ENCODE measurements at places on chromosomes 12 and 14.

GRCh38 chr14:99938376-99938775 is 126.8 kb upstream of the EVL start:
- peaks cover 3% of the 10 kb centered on the region for H3K27me3 ChIP-seq
- no peak for DNase-seq
- H3K4me1 ChIP-seq, result no peaks in the 10 kb centered on the region
- no peak overlapping the region for H3K27ac ChIP-seq
- no peak overlapping the region for H3K4me3 ChIP-seq

GRCh38 chr14:73903028-73903427 is 16.4 kb downstream of the ZNF410 start:
- no peaks in the 10 kb centered on the region for H3K4me1 ChIP-seq
- H3K36me3 ChIP-seq, result peaks cover 36% of the 10 kb centered on the region
- H3K27ac ChIP-seq, result no peak overlapping the region
- no peaks in the 10 kb centered on the region for H3K27me3 ChIP-seq
- no peak for DNase-seq

DNA sequence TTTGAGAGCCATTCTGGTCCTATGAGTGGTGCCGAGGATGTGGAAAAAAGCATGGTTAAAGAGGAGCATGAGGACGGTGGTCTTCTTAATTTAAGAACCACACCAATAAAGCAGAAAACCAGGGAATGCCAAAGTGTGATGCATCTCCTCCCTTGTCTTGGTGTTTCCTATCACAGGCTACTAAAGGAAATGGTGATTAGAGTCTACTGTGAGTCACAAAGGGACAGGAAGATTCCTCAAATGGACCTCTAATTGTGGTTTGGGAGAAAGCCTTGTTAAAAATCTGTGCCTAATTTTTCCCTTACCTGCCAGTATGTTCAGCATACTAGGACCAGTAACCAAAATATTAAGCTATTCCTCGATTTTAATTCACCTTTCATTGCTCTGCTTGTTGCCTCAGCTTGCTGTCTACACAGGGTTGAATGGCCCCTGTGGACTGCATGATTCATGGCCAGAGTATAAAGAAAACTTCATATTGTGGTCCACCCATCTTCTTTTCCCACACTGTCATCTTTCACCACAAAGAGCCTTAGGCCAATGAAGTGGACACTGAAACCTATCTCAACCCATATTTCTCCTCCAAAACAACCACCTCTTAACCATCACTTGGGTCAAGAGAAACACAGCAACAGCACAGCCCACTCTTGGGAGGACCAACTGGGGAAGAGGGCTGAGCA is 38.8 kb downstream of the DIO2 start:
- H3K4me1 ChIP-seq, result no peaks in the 10 kb centered on the region
- DNase-seq, result no peak
- no peak overlapping the region for H3K4me3 ChIP-seq
- H3K27me3 ChIP-seq, result no peaks in the 10 kb centered on the region

DNA sequence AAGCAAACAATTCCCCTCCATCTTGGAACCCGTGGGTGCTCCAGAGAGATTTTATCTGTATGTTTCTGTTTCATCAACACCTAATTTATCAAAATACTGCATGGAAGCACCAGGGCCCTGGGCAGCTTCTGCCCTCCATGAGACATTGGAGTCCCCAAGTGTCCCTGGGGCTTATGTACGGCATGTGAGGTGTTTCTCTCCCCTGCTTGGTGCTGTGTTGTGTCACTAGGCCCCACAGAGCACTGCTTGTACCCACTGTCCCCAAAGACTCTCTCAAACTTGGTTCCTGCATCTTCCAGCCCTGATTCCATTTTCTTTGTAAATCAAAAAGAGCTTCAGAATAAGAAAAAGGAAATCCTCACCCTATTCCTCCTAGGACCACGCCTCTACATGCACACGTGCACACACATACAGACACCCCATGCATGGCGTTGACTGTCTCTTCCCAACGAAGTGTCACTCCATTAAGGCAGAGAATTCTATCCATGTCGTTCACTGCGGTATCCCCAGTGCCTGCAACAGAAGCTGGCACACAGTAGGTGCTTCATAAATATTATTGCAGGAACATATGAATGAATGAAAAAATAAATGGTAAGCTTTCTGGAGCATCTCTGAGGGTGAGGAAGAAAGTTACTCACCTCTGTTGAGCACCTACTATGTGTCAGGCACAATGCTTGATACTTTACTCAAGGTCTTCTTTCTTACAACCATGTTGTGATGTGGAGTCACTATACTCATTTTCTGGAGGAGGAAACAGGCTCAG is 191.6 kb downstream of the DICER1 start:
- H3K4me3 ChIP-seq, result no peak overlapping the region
- DNase-seq, result no peak
- H3K4me1 ChIP-seq, result no peaks in the 10 kb centered on the region
- peaks cover 6% of the 10 kb centered on the region for H3K27me3 ChIP-seq
- H3K36me3 ChIP-seq, result no peaks in the 10 kb centered on the region

DNA sequence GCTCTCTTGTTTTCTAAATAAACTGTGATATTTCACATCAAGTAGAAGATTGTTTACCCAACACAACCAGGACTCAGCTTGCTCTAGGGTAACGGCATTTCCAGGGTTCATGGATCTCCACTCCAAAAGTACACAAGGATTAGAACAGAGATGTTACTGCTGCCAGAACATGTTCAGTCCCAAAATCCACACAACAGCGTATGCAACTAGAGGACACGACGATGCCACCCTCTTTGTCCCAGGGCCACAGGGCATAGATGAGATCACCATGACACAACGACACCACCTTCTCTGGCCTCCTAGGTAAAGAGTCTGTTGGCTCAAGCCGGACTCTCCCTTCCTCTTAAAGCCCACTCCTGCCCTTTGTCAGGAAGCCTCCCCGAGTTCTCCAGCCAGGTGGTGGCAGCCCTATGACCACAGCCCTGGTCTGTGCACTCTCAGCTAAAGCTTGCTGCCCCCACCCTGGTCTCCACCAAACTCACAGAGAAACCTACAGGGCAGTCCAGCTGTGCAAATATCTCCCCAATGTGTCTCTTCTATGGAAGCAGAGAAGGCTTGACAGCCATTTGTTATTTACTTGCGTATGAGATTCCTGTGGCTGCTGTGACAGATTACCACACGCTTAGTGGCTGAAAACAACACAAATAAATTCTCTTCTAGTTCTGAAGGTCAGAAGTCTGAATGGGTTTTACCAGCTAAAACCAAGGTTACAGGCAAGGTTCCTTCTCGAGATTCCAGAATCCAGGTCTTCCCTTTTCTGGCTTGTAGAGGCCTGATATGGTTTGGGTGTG is 10.3 kb downstream of the CLMN start:
- H3K4me1 ChIP-seq, result peaks cover 5% of the 10 kb centered on the region
- H3K4me3 ChIP-seq, result no peak overlapping the region
- no peak overlapping the region for H3K27ac ChIP-seq
- DNase-seq, result no peak

DNA sequence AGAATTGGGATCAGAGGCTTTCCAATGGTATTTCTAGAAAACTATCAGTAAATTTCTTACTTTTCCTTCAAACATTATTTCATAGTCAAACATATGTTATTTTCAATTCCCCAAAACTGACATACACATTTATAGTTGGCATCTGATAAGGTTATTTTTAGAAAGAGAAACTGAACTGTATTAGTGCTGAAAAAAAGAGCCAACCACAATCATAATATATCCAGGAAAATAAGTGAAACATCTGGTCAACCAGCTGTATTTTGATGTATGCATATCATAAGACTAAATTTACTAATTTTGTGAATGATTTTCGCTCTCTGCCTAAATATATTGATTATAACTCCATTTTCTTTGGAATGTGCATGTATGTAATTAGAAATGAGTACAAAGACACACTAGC is 554.2 kb downstream of the FLRT2 start:
- no peak overlapping the region for H3K27ac ChIP-seq
- no peak for DNase-seq
- no peaks in the 10 kb centered on the region for H3K36me3 ChIP-seq
- H3K4me3 ChIP-seq, result no peak overlapping the region
- peaks cover 5% of the 10 kb centered on the region for H3K4me1 ChIP-seq

DNA sequence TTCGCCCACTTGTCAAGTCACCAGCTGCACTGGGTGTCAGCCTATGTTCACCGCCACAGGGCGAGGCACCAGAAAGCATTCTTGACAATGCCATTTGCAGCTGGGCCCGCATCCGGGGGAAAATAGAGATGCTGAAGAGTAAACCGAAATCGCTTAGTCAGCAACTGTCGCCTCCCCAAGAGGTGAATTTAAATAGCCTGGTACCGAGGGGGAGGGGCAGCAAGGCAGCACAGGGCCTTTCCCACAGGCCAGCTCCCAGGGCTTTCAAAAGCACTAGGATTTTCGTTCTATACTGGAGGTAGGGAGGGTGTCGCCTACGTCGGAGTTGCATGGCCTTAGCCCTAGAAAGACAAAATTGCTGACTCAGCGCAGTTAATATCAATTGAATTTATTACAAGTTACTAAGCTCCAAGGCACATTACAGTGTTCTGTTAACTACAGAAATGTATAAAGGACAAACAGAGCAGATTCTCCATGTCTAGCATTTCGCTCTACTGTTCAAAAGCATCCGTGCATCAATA is 4.3 kb downstream of the IRF2BPL start:
- peak; percentile 74 for DNase-seq
- peaks cover 48% of the 10 kb centered on the region for H3K4me1 ChIP-seq
- H3K4me3 ChIP-seq, result peak overlapping the region; percentile 76
- no peaks in the 10 kb centered on the region for H3K27me3 ChIP-seq

DNA sequence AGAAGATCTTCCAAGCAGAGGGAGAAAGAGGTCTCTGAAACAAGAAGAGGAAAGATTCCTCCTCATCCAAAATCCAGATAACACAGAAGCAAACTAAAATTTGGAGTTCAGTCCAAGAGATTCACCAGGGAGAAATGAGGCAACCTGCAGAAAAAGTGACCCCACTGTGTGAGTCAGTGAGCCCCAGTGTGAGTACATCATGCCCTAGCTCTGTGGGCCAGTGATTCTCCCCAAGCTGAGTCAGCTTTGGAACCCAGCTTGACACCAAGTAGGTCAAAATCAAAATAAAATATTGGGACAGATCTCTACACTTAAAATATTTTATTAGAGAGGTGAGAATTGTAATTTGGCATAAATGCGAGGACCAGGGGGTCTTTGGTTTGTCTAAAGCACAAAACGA is 17.2 kb downstream of the CLEC2B start:
- peaks cover 62% of the 10 kb centered on the region for H3K36me3 ChIP-seq
- peaks cover under 1% of the 10 kb centered on the region for H3K27me3 ChIP-seq
- DNase-seq, result no peak
- no peak overlapping the region for H3K4me3 ChIP-seq

- DNase-seq, result no peak
- H3K36me3 ChIP-seq, result no peaks in the 10 kb centered on the region
- no peak overlapping the region for H3K4me3 ChIP-seq
- peaks cover 3% of the 10 kb centered on the region for H3K27me3 ChIP-seq
These were observed 206.6 kb downstream of the KIF26A start for GRCh38 chr14:104344818-104345620.

DNA sequence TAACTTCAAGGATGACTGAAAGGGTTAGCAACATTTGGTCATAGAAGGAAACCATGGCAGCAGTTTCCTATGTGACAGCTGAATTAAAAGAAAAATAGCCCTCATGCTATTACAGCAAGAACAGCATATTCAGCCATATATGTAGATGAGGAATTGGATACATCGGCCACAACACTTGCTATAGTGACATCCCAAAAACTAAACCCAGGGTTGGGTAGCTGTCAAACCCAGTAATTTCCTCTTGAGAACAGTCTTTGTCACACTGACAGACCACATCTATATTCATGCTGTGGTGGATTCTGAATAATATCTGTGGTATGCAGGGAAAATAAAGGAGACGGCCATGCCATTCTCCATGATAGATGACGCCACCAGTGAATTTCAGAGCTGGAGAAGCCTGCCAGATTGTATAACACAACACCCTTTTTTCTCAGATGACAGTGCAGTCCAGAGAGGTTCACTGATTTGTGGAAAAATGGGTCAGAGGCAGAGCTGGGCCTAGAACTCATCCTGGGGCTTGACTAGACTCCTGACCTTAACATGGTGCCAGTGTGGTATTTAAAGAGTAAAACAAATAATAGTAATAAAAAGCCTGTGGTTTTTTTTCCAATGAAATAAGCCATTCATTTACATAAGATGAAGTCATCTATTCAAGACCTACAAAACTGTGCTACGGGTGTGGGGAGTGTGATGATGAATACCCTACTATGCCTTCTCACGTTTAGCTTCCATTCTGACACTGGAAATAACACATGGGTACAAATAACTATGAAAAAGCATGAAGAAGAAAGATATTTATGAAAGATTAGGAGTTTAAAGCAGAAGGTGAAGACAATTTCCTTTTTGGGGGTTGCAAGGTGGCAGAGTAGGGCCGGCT is 32.3 kb downstream of the EFCAB11 start:
- H3K27ac ChIP-seq, result no peak overlapping the region
- H3K36me3 ChIP-seq, result peaks cover 2% of the 10 kb centered on the region
- H3K27me3 ChIP-seq, result peaks cover 4% of the 10 kb centered on the region
- no peak overlapping the region for H3K4me3 ChIP-seq
- H3K4me1 ChIP-seq, result no peaks in the 10 kb centered on the region

DNA sequence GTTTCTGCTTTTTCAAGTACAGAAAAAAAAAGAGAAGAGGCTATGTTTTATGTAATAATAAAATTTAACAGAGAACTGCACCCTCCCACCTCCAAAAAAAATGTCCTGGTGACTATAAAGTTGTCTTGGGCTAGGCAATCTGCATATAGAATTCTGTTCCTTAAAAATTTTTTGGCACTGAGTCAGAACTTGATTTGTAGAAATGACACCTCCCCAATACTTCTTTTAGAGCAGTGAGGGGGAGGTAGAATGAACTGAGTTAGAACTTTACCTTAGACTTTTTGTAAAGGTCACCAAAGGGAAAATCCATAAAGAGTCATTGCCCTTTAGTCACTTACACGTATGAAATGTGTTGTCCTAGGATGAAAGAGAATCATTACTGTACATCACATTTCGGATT is 80.0 kb downstream of the BTG1 start:
- H3K4me1 ChIP-seq, result peaks cover 53% of the 10 kb centered on the region
- peak overlapping the region; percentile 9 for H3K4me3 ChIP-seq
- peak overlapping the region; percentile 69 for H3K27ac ChIP-seq
- no peak for DNase-seq
- no peaks in the 10 kb centered on the region for H3K27me3 ChIP-seq

GRCh38 chr12:132719141-132719953 is 8.7 kb downstream of the PGAM5 start:
- H3K27me3 ChIP-seq, result no peaks in the 10 kb centered on the region
- H3K4me3 ChIP-seq, result no peak overlapping the region
- no peak overlapping the region for H3K27ac ChIP-seq
- no peak for DNase-seq

- H3K27me3 ChIP-seq, result peaks cover 16% of the 10 kb centered on the region
- H3K36me3 ChIP-seq, result no peaks in the 10 kb centered on the region
- no peak for DNase-seq
- no peak overlapping the region for H3K4me3 ChIP-seq
- no peaks in the 10 kb centered on the region for H3K4me1 ChIP-seq
These were observed 70.8 kb upstream of the IGF1 start for GRCh38 chr12:102551186-102551585.

GRCh38 chr14:51242545-51243490 is 2.8 kb downstream of the TMX1 start:
- H3K27me3 ChIP-seq, result no peaks in the 10 kb centered on the region
- peaks cover 16% of the 10 kb centered on the region for H3K36me3 ChIP-seq
- H3K4me3 ChIP-seq, result peak overlapping the region; percentile 63
- DNase-seq, result no peak

- no peak overlapping the region for H3K27ac ChIP-seq
- no peak overlapping the region for H3K4me3 ChIP-seq
- no peak for DNase-seq
- H3K36me3 ChIP-seq, result no peaks in the 10 kb centered on the region
- peaks cover 24% of the 10 kb centered on the region for H3K27me3 ChIP-seq
These were observed 69.7 kb downstream of the WASHC3 start for GRCh38 chr12:101992091-101992490.

Data from activated T-helper 1 cell treated with anti-CD3 and anti-CD28 coated beads, Interleukin-12 subunit alpha, Interleukin-12 subunit beta, Interleukin-2, Interleukin-4 antibody, amounts not matched to agents 30 ng/mL and 10 ng/mL and 1 ng/mL, durations not matched to agents 14 hours and 24 hours and 36 hours (primary cell).